NAMALWA (cell line): ENCODE measurements at places on chromosomes 11 and 22.

DNA sequence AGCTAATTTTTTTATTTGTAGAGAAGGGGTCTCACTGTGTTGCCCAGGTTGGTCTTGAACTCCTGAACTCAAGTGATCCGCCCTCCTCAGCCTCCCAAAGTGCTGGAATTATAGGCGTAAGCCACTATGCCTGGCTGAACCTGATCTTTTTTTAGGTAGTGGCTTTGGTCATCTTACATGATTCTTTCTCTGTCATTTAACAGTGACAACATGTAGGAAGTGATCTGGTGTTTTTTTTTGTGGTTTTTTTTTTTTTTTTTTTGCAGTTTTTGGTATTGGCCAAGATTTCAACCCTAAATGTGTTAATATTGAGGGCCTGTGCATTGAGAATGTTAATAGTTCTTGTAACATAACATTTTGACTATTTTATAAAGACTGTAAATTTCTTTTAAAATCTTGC is 8.0 kb upstream of the FERMT3 start:
- DNase-seq = no peak

- no peak for DNase-seq
Measured at GRCh38 chr11:63512816-63513215, 6.9 kb downstream of the LGALS12 start.

DNA sequence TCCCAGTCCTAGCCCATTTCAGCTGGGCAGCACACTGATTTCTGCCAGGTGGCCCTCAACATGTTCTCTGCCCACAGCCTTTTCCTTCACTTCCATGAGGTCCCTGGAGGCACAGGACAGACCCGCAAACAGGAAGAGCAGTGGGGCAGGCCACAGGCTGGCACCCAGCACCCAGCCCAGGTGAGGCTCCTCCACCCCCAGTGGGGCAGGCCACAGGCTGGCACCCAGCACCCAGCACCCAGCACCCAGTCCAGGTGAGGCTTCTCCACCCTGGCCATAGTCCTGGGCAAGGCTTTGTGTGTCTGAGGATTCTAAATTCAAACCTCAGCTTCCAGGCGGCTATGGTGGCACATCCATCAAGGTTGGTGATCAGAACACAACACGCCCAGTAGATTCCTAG is 1413.0 kb downstream of the BRD1 start:
- no peak for DNase-seq

GRCh38 chr11:100791860-100792259 is 104.8 kb downstream of the ARHGAP42 start:
- DNase-seq = no peak

DNA sequence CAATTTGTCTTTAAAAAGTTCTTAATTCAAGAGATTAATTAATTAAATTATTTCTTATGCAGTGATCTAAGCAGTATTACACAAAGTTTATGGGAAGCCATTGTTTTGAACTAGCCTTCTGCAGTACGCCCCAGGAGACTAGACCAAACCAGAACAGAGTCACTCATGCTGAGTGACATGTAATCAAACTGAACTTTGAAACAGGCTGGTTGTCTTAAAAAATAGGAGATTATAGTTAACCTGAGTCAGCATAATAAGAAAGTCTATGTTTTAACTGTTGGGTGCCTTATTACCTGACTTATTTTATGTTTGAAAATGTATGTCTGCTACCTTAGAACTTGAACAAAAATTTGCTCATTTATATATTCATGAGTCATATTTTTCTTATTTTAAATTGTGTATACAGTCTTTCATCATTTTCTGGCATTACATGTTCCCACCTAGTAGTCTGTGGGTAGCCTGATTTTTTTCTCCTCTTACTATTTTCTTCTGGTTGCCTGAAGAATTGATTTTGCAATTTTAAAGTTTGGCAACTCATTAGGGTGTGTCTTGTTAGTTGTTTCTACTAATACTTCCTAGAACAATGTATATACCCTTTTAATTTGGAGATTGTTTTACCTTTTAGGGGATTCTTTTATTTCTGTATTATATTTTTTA is 161.4 kb downstream of the AASDHPPT start:
- no peak for DNase-seq

GRCh38 chr22:47191671-47192650 is 429.5 kb downstream of the TBC1D22A start:
- no peak for DNase-seq

DNA sequence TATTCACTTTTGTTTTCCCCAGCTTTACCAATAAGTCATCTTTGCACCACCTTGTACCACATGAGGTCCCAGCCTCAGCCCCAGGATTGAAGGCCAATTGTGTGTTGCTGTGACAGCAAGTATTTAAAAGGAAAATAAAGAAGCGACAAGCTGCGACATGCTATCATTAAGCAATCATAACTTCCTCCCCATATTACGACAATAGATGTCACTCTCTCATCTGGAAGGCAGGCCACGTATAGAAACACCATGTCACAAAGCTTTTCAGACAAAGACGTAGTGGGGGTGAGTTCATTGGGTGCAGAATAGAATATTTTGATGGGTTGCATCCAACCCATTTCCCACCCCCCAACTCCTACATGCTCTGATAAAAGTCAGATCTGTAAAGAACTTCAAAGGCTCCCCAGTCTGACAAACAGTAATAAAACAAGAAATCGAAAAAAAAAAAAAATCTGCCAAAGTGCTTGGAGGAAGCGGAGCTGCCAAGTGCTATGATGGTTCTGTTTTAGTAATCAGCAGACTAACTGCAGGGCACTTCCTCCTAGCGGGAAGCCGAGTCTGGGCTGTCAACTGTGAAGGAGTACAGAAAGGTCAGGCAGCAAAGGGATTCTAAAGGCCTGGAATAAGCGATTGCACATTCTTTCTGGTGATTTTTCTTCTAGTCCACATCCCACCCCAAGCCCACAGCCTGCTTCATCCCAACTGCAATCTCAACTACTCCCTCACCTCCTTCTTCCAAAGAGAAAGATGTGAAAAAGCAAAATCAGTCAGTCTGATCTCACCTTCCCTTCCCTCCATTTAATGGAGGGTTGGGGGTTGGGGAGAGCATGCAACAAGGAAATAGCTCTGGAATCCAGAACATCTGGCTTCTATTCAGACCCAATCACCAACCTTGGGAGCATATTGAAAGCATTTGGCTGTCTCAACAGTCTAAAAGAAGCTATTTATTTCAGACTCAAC is 131.4 kb upstream of the UBASH3B start:
- no peak for DNase-seq

DNA sequence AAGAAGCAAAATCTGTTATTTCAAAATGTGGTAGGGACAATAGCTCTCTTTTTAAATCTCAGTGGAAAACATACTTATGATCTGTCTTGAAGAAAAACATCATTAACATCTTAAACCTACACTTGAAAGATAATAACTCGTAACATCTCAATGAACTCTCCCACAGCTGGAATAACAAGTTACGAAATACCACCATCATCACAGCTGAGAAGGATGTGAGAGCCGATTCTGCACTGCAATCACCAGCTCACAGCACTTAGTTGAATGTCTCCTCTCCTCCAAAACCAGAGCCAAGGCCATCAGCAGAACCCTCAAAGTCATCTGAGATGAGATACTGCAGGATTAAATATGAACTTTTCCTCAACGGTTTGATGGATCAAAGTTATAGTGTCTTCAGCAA is 124.3 kb downstream of the ARHGAP20 start:
- DNase-seq = no peak

GRCh38 chr22:38221908-38222796 is 20.4 kb downstream of the MAFF start:
- DNase-seq = peak; percentile 23
